Gastrocnemius medialis (tissue), 4 donors: ENCODE measurements at places on chromosomes 3 and 15. TPM values are rescaled to one million over a fixed set of nuclear protein-coding genes. Genes with fewer than 3 reads are reported as not detected.

SLC24A5 gene
- total RNA-seq, result not detected

CHDH gene
- total RNA-seq, result 3.3 TPM

PLA2G4B gene
- not detected for total RNA-seq

HCN4 gene
- not detected for total RNA-seq

HTR3C gene
- not detected for total RNA-seq

MORC1 gene
- not detected for total RNA-seq

ZIC4 gene
- 0.47 TPM for total RNA-seq

CP gene
- 7.3 TPM for total RNA-seq

MAP4 gene
- 976 TPM for total RNA-seq

TIMP4 gene
- total RNA-seq, result 23.0 TPM

DNA sequence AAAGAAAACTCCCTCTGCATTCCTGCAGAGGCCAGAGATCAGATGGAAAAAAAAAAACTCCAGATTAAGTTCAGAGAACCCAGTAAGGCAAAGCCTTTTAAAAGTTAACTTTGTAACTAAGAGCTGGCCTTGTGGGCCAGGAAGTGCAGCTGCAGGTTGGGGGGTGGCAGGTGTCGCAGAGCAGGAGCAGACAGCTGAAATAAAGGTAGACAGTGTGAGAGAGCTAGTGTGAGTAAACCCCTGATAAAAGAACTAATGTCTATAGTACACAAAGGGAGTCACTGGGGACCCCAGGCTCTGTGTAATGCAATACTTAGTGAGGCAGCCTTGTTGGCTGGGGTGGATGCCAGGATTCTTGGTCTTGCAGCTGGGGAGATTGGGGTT is 42.1 kb downstream of the PPCDC start:
- DNase-seq, result no peak

- DNase-seq, result no peak
These were observed 394.9 kb upstream of the EPHA3 start for GRCh38 chr3:88712552-88712951.

DNA sequence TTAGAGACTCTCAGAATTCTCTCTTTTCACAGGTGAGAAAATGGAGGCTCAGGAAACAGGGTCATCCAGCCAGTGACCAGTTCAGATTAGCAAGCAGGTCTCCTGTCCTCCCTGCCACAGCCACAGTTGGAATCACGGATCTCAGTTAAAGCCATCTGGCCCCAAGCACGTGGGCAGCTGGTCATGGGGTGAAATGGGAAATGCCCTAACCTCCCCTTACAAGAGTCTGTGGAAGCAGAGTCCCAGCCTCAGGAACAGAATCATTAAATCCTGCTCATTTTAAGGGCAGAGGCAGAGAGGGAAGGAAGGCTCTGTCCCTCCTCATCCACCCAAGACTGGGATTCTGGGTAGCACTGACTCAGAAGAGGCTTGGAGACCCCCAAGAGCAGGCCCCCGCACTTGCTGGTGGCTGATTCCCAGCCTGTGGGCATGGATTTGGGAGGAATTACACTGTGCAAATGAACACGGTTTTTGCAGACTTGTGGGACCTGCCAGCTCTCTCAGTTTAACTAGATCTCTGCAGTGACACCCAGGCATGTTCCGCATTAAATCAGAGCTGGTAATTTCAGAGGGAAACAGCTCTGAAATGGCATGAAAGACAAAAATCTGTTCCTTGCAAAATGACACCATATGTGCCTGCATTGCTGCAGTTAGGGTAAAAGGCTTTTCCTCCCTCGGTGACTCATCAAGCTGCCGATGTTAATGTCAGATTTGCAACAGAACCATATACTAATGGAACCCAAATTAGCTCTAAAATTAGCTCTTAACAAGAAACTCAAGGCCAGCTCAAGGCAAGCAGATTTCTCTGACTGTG is 89.0 kb downstream of the BDH1 start:
- no peak for DNase-seq

GRCh38 chr15:65916664-65917406 is 47.5 kb downstream of the RAB11A start:
- DNase-seq, result no peak

GRCh38 chr15:65389226-65389625 is 11.4 kb upstream of the IGDCC3 start:
- no peak for DNase-seq

DNA sequence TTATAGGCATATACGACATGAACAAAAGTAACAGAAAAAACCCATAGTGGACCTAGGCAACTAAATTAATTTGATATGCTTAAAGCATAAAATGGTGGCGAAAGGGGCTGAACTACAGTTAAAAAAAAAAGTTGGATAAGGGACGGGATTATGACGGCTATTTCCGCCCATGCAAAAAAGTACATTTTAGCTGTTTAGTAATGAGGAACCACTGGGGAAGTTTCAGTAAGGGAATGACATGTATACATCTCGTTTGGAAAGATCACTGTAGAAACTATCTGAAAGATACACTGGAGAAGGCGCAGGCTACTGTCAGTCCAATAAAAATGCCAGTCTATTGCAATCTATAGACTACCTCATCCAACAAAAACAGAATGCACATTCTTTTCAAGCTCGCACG is 65.6 kb downstream of the ZNF148 start:
- no peak for DNase-seq

DNA sequence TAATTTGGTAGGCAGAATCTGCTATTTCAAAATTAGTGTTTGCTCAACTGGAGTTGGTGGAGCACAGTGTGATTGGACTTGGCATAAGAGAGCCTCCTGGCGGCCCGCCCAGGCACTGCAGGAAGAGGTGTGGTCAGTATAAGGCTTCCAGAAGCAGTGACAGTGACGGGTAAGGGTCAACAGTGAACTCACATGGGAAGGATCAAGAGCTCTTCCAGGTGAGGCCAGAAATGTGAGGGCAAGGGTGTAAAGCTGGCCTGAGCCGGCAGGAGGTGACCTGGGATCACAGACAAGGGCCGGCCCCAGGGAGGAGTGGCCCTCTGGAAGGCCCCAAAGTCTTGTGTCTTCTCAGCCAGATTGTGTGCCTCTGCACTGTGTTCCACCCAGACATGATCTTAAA is 93.2 kb upstream of the RNF7 start:
- DNase-seq, result peak; percentile 43

GRCh38 chr3:134894533-134894932 is 99.5 kb downstream of the EPHB1 start:
- DNase-seq, result no peak

DNA sequence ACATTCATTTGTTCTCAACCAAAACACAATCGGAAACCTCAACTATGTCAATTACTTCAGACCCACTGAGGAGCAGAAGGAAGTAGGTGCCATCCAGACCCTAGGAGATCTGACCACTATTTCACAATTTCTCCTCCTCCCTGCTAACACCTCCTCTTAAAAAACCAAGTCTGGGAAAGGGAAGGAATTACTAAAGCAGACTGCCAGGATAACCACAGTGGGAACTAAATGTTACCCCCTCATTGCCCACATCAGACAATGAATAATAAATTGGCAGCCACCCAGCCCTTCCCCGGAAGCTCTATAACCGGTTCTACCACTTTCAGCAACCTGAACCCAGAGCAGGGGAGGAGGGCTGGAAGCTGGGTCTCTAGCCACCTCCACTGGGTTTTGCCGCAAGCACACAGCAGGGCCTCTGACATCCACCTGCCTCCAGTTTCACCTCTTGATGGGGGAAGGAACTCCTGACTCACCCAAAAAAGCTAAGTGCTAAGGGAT is 17.6 kb downstream of the C15orf62 start:
- DNase-seq, result no peak

GRCh38 chr3:161336661-161337060 is 34.7 kb downstream of the SPTSSB start:
- no peak for DNase-seq

GRCh38 chr15:70253461-70254156 is 155.9 kb upstream of the TLE3 start:
- DNase-seq, result no peak

- DNase-seq, result no peak
These were observed 9.5 kb downstream of the CCR9 start for GRCh38 chr3:45895686-45896468.

DNA sequence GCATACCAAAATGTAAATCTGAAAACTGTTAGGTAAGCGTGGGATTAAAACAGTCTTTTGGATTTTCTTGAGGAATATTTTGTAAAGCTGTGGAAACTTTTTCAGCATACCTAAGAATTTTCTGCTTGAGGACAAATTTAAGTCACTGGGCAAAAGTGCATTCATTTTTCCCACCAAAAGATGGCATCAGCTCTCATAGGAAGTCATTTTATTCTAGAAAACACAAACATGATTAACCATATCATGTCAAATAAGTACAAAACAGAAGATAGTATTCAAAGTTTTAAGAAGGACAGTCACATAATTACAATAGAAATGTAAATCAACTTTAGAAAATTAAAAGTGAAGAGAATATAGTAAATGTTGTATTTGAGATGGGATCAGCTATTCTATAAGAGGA is 63.5 kb downstream of the SLC49A4 start:
- no peak for DNase-seq

DNA sequence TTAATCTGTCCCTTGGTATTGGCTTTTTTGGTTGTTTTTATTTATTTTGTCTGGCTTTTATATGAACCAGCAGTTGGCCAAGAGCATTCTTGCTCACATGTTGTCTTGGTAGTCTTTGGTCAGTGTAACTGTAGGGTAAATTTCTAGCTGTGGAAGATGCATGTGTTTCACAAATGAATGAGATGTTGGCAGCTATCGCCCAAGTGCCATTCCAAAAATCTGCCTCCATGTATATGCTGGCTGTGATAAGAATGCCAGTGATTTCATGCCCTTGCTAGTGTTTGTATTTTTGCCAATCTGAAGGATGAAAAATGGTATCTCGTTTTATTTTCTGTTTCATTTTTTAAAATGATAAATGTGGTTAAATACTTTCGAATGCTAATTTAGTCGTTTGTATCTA is 50.1 kb downstream of the TLNRD1 start:
- DNase-seq, result no peak
